Activated CD4-positive, alpha-beta T cell treated with anti-CD3 and anti-CD28 coated beads, Interleukin-2, Interleukin-4, amounts not matched to agents 100 ng/mL and 50 ng/mL, durations not matched to agents 16 hours and 8 hours (primary cell): ENCODE measurements at places on chromosomes 1 and 21.
A peak's percentile ranks its signal among the peaks of the same experiment; 100 is the strongest.

DNA sequence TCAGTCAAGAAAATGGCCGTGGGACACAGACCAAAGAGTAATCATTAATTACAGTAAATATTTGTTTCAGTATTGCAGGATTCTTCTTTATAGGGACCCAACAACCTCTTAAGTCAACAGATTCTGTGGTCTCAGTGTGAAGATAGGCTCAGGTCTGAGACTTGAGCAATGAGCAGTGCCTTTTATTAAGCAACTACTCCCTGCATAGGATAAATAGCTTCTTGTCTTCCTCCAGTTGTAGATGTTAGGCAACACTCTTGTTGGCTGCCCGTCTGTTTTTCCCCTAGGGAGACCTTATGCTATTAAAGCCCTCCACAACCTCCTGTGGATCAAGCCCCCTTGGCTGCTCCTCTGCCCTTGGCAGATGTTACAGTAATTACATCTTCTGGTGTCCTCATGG lies 1.8 kb upstream of the OMA1 start:
- no peak for DNase-seq

DNA sequence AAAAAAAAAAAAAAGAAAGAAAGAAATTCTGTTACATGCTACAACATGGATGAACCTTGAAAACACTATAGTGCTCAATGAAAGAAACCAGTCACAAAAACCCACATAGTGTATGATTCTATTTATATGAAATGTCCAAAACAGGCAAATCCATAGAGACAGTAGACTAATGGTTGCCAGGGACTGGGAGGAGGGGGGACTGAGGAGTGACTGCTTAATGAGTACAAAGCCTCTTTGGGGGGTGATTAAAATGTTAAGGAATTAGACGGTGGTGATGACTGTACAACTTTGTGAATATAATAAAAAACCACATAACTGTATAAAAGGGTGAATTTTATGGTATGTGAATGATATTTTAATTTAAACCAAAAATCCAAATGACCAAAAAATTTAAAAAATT lies 116.0 kb upstream of the GUCA2B start:
- no peak for DNase-seq

- DNase-seq, result peak; percentile 75
Observed at GRCh38 chr1:227758366-227758765, 23.1 kb downstream of the SNAP47 start.

GRCh38 chr1:53987880-53988279 lies 30.1 kb downstream of the LDLRAD1 start:
- DNase-seq, result peak; percentile 55

- no peak for DNase-seq
Observed at GRCh38 chr21:46159841-46160656, 4.7 kb upstream of the FTCD start.

DNA sequence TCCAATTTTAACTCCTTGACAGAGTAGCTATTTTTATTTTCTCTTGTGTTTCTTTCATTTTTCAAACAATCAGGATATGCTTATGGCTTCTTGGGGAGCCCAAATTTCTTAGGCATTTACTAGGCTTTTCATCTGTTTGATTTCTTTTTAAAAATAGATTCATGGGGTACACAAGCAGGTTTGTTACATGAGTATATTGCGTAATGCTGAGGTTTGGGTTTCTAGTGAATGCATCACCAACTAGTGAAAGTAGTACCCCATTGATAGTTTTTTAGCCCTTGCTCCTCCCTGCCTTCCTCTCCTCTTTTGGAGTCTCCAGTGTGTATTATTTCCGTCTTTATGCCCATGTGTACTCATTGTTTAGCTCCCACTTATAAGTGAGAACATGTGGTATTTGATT lies 190.7 kb downstream of the CENPF start:
- no peak for DNase-seq

GRCh38 chr1:78005448-78005722 lies 646 bp downstream of the DNAJB4 start:
- no peak for DNase-seq
